ENCODE measurements at places on chromosomes 5 and 9.

DNA sequence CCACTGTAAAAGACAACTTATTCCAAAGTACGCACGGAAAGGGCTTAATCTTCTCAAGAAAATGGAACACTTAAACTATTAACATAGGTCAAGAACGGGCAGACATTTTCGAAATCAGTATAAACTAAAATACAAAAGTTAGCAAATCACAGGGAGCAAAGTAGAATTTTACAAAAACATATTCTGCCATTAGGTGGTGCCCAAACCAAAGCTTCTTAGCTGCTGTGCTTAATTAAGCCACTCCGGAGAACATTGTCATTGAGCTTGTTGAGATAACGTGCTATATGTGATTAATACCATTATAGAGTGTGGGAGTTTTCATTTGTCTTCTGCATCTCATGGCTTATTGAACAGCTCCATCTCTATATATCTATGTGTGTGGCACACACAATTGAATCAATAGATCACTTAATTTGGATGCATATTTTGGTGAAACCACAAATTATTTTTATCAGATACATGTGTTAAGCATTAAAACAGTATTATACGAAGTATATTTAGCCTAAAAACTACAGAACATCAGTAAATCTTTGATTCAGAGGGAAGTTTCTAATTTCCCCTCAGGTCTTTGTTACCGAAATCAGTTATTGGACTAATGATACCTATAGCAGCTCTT lies 23.4 kb downstream of the UBLCP1 start:
- peak; percentile 35 for DNase-seq

DNA sequence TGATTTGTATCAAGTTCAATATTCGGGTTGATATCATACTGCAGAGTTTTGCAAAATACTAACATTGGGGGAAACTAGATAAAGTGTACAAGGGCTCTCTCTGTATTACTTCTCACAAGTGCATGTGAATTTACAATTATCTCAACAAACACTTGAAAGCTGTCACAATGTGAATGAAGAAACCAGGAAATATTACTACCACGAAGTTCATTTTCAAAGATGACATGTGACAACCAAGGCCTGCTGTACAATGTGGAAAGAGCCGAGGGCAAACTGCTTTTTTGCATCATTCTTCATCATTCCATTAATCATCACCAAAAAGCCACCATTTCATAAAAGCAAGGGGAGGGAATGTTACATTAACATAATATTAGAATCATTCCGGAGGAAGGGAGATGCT lies 310.0 kb downstream of the GLIS3 start:
- no peak for DNase-seq

DNA sequence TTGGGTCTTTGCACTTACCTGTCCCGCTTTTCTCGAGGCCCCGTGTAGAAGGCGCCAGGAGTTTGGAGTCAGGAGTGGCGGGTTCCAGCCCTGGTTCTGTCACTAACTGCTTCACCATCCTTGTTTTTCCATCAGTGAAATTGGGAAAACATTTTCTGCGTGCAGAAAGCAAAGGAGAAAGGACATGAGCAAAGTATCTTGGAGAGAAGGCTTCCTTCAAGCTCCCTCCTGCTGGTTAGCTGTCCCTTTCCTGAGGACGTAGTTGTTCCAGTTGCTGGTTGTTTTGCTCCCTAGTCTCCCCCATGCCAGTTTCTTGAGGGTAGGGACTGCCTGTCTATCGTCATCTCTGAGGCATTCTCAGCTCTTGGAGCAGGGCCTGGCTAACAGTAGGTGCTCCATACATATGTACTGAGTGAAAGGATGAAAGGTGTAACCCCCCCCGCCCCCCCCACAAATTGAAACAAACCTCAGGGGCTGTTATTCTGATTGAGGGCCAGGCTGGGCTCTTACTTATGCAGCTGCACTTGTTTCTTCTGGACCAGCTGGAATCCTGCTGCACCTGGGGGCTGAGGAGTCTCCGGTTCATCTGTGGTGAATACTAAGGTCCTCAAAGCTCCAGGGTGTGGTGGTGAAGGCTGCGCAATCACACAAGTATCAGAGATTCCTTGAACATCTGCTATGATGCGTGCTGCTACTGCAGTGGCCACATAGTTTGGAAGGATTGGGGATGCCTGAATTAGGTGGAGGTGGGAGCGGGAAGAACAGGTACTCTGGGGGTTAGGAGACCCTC lies 1.0 kb downstream of the SMIM3 start:
- DNase-seq = peak; percentile 34

DNA sequence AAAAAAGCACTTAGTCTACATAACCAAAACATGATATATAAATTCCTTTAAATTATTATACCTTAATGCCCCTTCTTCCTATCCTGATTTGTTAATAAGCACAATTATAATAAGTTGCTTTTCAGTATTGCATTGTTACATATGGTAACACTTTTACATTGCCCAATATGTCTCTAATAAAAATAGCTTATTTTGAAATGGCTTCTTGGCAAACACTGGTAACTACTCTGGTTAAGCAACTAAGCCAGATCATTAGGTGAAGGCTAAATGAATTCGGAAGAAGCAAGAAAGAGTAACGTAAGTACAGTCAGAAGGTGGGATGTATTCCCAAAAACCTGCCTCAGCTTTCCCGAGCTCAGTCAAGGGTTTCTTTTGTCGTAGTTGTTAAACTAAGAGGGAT lies 85.3 kb downstream of the TTC39B start:
- DNase-seq = no peak

DNA sequence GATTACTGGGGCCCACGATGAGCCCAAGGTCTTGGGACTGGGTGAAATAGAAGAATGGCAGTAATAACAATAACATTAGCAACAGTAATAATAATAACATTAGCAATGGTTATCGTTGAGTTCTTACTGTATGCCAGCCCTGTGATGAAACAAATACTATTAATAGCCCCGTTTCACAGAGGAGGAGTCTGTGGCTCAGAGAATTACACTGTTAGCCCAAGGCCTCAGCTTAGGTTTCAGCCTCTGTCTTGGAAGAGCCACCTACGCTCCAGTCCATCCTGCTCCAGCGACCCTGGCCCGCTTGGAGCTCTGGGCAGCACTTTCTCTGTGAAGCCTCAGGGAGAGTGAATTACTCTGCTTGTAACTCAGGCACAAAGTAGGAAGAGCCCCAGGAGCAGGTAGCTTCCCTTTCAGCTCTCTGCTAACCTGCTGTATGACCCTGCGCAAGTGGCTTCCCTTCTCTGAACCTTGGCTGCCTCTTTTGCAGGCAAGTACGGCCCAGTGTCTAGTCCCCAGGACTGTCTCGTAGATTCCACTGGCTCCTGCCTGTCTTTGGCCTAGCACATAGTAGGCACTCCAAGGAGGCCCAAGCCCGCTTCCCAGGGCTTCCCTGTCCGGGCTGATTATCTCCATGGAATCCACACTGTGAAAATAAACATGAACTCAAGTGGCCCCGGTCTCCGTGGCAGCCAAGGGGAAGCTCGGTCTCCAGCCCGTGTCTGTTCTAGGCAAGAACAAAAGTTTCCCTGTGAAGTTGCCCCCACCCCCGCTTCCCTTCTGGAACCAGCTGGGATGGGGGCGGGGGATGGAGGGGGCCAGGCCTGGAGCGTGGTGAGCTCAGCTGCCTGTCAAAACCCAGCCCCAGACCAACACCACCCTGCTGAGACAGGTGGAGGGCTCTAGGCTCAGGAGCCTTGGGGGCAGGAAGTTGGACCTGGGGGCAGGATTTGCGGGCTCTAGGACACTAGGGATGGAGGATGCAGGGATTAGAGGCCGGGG lies 26.2 kb upstream of the LMX1B start:
- DNase-seq = no peak

DNA sequence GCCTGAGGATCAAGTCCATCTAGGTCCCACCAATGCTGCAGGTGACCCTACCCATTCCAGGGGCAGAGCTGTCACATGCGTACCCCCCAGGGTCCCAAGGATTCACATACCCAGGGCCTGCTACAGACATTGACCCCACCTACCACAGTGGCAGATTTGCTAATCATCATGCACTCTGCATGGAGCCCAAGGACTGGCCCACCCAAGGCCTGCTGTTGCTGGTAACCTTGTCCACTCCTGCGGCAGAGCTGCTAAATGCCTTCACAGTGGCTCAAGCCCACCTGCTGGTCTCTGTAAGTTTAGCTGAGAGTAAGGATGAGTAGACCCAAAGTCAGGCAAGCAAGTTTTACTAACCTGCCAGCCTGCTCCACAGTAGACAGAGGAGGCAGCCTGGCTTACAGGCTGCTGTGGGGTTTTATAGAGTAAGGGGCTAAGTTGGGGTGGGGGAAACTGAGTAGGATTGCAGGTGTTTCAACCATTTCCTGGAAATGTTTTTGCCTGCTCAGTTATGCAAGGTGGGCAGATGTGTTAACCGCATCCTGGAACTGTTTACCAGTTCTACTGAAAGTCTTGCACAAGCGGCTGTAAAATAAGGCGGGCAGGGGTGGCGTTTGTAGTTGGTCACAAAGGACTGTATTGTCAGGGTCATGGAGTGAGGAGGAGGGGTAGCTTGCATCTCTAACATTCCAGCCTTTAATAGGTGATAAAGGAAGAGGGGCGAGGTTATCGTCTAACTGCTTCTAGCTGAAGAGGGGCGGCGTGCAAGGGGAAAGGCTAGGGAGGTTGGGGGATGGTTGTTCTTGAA lies 2163.5 kb upstream of the WWC1 start:
- no peak for DNase-seq

DNA sequence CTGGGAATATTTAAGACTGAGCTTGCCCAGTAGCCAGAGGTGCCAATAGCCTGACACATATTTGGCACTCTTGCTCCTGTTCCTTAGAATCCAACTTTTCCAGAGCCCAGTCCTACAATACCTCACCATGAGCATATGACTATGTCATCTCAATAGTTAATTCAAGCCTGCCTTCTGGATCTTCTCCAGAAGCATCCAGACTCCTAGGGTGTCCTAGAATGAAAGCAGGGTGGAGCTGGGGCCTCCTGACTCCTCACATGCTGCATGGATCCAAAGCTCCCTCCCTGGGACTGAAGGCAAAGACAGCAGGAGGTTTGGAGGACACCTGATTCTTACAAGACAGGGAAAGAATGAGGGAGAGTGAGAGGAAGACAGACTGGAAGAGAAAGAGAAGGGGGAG lies 37.9 kb downstream of the SH3TC2 start:
- no peak for DNase-seq

GRCh38 chr5:176583076-176583475 lies 26.9 kb downstream of the GPRIN1 start:
- no peak for DNase-seq

- DNase-seq = no peak
These were observed 30.5 kb upstream of the EEIG1 start for GRCh38 chr9:128011071-128011817.

GRCh38 chr5:54570916-54571315 lies 53.4 kb downstream of the SNX18 start:
- peak; percentile 34 for DNase-seq

DNA sequence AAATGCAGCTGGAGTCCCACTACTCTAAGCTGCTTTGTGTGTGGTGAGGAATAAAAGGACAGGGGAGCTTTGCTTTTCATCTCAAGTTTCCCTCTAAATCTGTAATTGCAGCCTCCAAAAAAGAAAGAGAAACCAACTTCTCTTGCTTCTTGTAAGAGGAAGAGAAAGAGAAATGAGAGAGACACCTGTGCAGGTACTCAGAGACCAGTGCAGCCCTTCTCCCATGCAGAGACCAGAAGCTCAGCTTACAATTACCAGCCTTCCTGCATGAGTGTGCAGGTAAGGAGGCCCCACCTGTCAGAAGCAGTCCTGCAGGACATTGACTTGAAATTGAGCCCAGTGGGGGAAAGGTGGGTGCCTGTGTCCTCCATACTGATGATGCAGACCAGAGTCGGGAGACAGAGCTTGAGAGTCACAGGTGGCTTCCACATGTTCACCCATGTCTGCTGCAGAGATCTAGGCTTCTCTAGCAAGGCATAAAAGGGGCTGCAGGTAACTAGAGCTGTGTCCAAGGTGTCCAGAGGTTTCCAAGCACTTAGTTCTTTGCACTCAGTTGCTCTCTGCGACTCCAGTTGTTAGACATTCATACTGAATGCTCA lies 15.3 kb upstream of the MED10 start:
- no peak for DNase-seq

DNA sequence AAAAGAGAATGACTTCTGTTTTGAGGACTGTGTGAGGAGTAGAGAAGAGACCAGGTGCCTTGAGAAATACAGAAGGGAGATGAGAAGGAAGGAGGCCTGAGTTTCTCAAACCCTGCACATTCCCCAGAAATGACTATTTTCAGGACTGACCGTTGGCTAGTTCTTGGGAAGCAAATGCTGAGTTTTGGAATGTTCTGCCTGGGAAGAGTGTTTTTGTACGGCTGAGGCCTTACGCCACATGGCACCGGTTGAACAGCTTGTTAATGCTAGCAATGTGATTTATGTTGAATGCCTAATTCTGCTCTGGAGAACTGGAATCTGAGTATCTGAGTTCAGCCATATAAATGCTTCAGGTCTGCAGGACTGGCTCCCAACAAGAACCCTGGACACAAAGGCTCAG lies 152.7 kb upstream of the ADAMTS16 start:
- no peak for DNase-seq

GRCh38 chr5:154722936-154723335 lies 32.2 kb upstream of the LARP1 start:
- no peak for DNase-seq

- no peak for DNase-seq
These were observed 3.3 kb upstream of the MEF2C start for GRCh38 chr5:88886252-88886651.
